ENCODE measurements at places on chromosomes 7 and 10. TPM values are rescaled to one million over a fixed set of nuclear protein-coding genes. Genes with fewer than 3 reads are reported as not detected.

The CDK14 gene
- total RNA-seq: 5.1 TPM

The HOXA1 gene
- not detected for total RNA-seq

The UBE3C gene
- 31.7 TPM for total RNA-seq

DNA sequence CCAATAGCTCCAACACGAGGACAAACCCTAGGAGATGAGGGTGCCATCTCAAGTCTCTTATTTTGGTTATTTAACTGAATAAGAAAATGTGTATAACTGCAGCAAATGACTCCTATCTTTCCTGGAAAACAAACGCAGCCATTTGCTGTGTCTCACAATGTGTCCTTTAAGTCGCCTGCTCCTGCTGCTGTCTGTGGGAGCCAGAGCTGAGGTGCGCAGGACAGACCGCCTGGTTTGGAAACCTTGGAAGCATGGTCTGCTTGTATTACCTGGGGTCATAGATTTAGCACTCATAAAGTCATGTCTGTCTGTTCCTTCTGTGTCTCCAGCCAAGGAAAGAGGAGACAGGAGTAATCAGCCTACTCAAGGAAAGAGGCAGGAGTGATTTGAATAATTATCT lies 760.2 kb downstream of the GRID1 start:
- DNase-seq: no peak

DNA sequence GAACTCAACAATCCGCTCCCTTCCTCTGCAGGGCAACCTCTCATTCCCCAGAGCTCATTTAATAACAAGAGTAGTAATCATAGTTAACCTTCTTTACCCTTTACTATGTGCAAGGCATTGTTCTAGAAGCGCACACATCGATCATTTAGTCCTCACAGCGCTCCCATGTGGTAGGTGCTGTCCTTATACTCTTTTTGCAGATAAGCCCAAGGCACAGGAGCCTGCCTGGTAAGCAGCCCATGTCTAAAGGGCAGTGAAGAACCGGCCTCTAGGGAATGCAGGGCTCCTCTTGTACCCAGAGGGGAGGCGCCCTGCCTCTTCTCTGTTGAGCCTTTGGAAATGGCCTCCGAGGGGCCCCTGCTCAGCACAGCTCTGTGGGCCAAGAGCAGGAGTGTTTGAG lies 14.3 kb downstream of the CHST3 start:
- DNase-seq: no peak

- DNase-seq: no peak
Observed at GRCh38 chr10:83542774-83543411, 596.4 kb upstream of the GHITM start.

GRCh38 chr10:50554376-50554994 lies 69.3 kb downstream of the SGMS1 start:
- DNase-seq: no peak

- DNase-seq: no peak
Observed at GRCh38 chr10:86646933-86647332, 7.4 kb upstream of the OPN4 start.

Data from ascending aorta (tissue), 2 donors.